Dermis blood vessel endothelial cell (primary cell): ENCODE measurements at places on chromosomes 5 and 9. TPM values are rescaled to one million over a fixed set of nuclear protein-coding genes. Genes with fewer than 3 reads are reported as not detected.

DNA sequence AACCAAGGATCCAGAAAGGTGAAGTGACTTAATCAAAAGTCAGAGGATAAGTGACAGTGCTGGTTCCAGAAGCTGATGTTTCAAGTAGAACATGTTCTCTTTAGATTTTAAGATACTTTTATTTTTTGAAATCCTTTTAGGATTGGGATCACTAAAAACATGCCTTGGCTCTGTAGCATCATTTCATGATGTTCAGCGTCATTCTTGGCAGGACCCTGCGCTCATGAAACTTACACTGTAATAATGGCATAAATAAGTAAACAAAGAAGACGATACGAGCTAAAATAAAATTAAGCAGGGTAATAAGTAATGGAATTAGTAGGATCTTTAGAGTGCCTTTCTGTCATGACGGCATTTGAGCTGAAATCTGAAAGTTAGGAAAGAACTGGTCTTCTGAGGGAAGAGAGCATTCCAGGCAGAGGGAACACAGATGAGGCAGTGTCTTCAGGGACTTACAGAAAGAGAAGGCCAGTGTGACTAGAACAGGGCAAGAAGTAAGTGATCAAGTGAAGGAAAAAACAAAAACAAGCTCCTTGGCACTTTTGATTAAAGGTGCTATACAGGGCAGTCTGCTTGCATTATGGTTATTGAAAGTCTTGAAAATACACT lies 19.9 kb downstream of the CTNNA1 start:
- no peak for DNase-seq

DNA sequence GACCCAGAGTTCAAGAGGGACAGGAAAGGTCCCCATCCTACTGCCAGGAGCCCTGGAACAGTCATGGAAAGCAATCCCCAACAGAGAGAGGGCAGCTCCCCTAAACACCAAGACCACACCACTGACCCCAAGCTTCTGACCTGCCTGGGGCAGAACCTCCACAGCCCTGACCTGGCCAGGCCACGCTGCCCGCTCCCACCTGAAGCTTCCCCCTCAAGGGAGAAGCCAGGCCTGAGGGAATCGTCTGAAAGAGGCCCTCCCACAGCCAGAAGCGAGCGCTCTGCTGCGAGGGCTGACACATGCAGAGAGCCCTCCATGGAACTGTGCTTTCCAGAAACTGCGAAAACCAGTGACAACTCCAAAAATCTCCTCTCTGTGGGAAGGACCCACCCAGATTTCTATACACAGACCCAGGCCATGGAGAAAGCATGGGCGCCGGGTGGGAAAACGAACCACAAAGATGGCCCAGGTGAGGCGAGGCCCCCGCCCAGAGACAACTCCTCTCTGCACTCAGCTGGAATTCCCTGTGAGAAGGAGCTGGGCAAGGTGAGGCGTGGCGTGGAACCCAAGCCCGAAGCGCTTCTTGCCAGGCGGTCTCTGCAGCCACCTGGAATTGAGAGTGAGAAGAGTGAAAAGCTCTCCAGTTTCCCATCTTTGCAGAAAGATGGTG lies 31.6 kb downstream of the CD180 start:
- DNase-seq, result no peak

DNA sequence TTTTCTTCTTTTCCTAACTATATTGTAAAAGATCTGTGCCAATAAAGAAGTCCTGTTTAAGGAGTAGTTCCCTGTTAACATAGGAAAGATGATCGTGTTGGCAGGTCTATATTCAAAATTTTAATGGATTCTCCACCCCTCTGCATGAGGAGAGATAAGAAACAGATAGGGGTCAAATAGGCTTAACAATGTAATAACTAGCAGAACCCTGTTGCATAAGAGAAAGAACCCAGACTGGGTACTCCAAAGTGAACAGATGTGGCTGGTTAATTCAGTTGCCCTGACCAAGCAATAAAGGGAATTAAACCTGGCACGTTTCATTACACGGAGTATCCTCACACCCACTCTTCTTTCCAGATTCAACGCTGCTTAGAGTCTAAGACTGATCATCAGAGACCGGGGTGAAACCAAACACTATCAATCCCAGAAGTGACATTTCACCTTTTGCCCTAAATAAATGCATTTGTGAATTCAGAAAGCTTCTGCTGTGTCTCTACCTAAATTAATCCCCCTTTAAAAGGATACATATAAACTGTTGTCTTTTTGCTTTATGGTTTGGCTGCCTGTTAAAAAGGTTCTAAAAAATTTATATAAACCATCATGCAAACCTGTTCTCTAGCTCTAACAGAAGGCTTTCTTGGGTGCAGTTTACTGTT lies 1276.9 kb upstream of the WWC1 start:
- DNase-seq, result no peak

The SHC3 gene
- 0.05 and 0.17 TPM in 2 replicates for total RNA-seq
